ENCODE measurements at places on chromosomes 2 and 18. TPM values are rescaled to one million over a fixed set of nuclear protein-coding genes. Genes with fewer than 3 reads are reported as not detected.

The HRH4 gene
- not detected for total RNA-seq

The MGAT5 gene
- total RNA-seq: 48.5 TPM

The FAM110C gene
- total RNA-seq: 0.16 TPM

The UGT1A4 gene
- not detected for total RNA-seq

The PKDCC gene
- not detected for total RNA-seq

The TCF4 gene
- total RNA-seq: 0.26 TPM

The FOXI3 gene
- not detected for total RNA-seq

The ATP6V1C2 gene
- total RNA-seq: not detected

The TYMS gene
- 502 TPM for total RNA-seq

The CDH19 gene
- total RNA-seq: not detected
